ENCODE measurements at places on chromosomes 3 and 15.

- DNase-seq, result no peak
Measured at GRCh38 chr3:119468041-119468440, 722 bp upstream of the POGLUT1 start.

- peak; percentile 99 for DNase-seq
Measured at GRCh38 chr3:119310071-119310470, 15.9 kb downstream of the ARHGAP31 start.

DNA sequence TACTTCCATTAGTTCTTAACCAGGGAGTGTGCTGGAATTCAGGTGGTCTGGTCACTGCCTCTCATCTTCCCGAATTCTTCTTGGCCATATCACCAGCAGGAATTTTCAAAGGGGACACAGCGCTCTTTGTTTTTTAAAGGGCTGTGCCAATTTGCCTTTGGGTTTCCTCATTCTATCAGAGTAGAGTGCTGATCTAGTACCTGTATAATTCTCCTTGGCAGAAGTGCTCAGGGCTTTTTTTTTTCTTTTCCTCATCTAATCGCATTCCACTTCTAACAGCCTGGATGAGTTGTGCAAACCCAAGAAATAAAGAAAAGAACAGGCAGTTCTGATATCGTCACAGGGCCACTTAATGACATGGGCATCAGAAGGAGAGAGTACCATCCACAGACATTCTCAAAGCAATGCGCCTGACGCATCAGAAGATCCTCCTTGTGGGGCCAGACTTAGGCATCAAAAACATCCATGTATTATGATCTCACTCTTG lies 121.0 kb downstream of the ASB7 start:
- peak; percentile 54 for DNase-seq

- peak; percentile 94 for DNase-seq
Measured at GRCh38 chr3:102165367-102165766, 269.4 kb upstream of the ZPLD1 start.

DNA sequence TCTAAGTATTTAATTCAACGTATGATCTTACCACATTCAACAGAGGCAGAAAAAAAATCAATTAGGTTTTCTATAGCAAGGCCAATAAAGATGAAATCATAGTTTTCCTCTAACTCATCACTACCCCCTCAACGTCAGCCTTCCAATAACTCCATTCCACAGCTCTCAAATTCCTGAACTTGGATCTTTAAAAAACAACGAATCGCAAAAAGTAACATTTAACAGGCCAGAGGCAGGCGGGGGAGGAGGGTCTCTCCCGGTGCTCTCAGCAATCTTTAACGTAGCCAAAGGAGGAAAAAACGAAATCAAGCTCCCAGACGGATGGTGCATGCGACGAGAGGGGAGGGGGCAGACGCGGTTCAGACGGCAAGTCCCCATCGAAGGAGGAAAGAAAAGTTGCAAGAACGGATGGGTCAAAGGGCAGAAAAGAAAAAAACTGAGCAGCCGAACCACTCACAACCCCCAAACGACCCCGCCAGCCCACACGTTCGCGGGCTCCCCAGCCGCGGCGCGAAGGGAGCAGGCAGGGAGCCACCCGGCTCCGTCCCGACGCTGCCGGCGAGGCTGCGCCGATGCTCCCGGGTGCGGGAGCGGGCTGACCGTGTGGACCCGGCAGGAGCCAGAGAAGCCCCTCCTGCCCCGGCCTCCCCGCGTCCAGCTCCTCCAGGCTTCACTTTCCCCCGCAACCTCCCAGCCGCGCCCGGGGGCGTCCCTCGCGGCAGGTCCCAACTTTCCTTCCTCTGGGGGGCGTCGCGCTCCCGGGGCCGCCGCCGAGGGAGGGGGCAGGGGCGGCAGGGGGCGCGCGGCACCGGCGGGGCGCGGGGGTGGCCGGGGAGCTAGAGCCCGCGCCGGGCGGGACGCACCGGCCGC lies 703 bp downstream of the PEAK1 start:
- peak; percentile 78 for DNase-seq
